ENCODE measurements at places on chromosomes 13 and 19. TPM values are rescaled to one million over a fixed set of nuclear protein-coding genes. Genes with fewer than 3 reads are reported as not detected.

Gene DCAF15
- total RNA-seq, result 19.1 TPM

Gene KLK3
- total RNA-seq, result not detected

Gene BEST2
- not detected for total RNA-seq

Gene CGB1
- not detected for total RNA-seq

Gene RASIP1
- total RNA-seq, result 7.5 TPM

Gene ZNF738
- total RNA-seq, result 51.3 TPM

Gene ALOX5AP
- total RNA-seq, result 1.3 TPM

Gene TJP3
- total RNA-seq, result not detected

Gene ZNF665
- total RNA-seq, result 10.0 TPM

Gene CEACAM6
- not detected for total RNA-seq

Gene TUBB4A
- 215 TPM for total RNA-seq

Gene KLK14
- 0.63 TPM for total RNA-seq

Gene ZNF765
- total RNA-seq, result 34.7 TPM

Gene GSK3A
- total RNA-seq, result 33.2 TPM

Gene GPR12
- 44.1 TPM for total RNA-seq

Gene MBD3L5
- total RNA-seq, result not detected

Data from parietal lobe (tissue), 2 donors.